M059J (cell line): ENCODE measurements at places on chromosomes 11 and 22. TPM values are rescaled to one million over a fixed set of nuclear protein-coding genes. Genes with fewer than 3 reads are reported as not detected.

The PTH gene
- not detected in 2 replicates for total RNA-seq

The PDE2A gene
- total RNA-seq: 1.2 and 4.6 TPM in 2 replicates

The CLCF1 gene
- 16.2 and 22.6 TPM in 2 replicates for total RNA-seq

The SEPTIN3 gene
- total RNA-seq: 0.05 and 0.17 TPM in 2 replicates

The ANO9 gene
- total RNA-seq: 0.20 TPM in 1 of 2 replicates, not detected in the other

The OR8G5 gene
- total RNA-seq: not detected in 2 replicates

The ART1 gene
- not detected in 2 replicates for total RNA-seq

DNA sequence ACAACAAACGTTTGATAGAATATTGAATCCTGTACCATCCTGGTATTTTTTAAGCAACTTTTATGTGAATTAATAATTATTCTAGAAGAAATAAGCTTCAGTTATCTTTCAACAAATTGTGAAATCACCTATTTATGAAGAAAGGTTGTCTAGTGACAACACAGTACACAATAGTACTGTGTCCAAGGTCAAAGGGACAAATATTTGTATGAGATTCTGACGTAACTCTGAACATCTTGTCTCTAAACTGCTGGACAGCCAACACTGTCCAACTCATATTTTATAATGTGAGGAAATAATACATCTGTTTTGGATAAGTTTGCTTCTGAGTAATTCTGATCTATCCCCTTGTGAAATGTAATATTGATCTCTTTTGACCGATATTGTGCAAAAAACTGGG, 18.9 kb downstream of the CASP5 start:
- no peak for DNase-seq

DNA sequence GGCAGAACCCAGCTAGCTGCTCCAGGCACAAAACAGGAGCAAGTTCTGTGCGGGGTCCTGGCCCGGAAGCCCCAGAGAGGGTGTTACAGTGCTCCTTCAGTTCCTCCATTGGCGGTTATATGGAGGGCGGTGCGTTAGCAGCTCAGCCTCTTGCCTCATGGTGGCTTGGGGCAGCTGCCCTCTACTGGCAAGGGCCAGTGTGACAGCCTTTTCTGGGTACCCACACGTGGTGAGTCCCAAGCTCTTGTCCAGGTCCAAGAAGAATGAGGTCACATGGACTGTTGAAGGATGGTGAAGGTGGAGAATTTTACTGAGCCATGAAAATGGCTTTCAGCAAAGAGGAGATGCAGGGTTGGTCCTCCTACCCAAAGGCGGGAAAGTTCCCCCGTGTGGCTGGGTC, 100.5 kb downstream of the WT1 start:
- no peak for DNase-seq

DNA sequence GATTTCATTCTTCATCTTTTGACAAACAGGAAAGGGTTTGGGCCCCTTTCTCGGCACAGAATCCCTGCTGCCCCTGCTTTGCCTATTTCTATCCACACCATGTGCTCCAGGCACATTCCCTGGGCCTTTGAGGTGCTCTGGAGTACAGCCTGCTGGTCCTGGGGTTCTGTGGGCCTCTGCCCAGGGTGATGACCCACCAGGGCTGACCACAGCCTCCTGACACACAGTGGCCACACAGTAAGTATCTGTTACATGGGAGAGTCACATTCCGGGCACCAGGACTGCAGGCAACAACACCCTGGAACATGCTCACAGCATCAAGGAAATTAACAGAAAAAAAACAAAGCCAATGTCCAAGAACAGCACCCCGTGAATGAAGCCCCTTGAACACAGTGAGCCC, 39.1 kb downstream of the SCUBE2 start:
- no peak for DNase-seq

- no peak for DNase-seq
These were observed 237.3 kb upstream of the NCAM1 start for GRCh38 chr11:112723676-112724495.

- no peak for DNase-seq
These were observed 442.4 kb downstream of the DLG2 start for GRCh38 chr11:85184721-85185120.

GRCh38 chr11:68312117-68312779, at the start of gene LRP5:
Gene LRP5 (plus strand): TSS chr11:68312591. CDS start chr11:68312715, 124 bp downstream.
- peak; percentile 29 for DNase-seq

DNA sequence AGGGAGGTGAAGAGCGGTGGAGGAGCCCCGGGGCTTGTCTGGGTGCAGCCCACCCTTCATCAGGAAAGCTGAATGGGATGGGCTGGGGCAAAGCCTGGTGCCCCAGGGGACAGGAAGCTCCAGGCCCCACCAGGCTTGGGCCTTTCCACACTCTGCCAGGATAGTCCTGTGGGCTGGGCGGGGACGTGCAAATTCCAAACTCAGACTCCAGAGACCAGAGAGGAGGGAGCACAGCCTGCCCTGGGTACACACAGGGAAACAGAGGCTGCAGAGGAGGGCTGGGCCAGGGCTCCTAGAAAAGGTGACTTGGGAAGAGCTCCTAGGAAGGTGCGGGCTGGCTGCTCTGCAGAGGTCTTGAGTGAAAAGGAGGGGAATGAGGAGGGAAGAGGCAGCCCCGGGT, 124.7 kb downstream of the MED15 start:
- DNase-seq: no peak

DNA sequence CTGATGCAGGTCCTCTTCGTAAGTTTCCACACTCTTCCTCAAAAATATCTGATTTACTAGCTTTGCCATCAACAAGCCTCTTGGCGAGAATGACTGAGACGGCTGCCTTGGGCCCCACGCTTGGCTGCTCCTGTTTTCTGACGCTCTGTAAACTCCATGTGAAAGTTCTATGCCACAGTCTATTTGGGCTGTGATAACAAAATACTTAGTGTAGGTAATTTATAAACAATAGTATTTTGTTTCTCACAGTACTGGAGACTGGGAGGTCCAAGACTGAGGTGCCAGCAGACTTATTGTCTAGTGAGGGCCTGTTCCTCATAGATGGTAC, 123.2 kb upstream of the SORL1-AS1 start:
- no peak for DNase-seq

DNA sequence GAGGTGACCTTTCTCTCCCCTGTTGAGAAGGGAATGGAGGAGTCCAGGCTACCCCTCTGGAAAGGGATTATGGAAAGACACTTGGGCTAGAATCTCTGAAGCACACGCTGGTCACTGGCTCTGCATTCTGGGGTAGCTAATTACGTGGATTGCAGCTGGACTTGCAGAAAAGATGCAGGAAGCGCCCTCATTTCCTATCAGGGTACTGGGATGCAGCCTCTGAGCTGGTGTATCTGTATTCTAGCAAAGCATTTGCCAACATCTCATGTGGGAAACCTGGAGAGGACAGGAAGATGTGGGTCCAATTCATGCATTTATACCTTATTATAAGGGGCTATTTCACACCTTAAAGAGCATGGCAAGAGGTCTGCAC, 44.3 kb downstream of the CD82 start:
- no peak for DNase-seq
